ENCODE measurements at places on chromosomes 6 and 20.

- no peak for DNase-seq
These were observed 158.1 kb downstream of the CDH26 start for GRCh38 chr20:60116128-60116909.

DNA sequence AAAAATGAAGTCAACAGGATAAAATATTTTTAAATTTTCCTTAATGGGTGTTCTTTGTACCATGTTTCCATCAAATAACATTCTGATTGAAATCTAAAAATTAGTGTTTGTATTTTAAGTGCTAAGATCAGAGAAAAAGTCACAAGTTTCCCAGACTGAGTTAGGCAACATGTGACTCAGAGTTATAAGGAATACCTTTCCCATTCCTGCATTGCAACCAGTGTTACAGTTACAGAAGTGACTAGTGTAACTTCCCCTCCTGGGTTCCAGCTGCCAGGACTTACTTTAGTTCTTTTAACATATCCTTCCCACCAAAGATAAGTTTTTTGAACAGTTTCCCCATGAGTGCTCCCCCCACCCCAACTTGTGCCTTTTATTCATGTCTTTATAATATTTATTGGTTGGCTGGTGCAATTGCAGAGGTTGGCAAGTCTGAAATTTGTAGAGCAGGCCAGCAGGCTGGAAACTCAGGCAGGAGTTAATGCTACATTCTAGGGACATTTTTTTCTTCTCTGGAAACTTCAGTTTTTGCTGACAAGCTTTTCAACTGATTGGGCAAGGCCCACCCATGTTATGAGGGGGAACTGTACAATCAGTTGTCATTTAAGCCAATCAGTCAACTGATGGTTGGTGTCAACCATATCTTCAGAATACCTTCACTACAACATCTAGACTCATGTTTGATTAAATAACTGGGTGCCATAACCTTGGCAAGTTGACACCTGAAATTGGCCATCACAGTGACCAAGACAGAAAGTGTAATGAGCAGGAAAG, 22.9 kb upstream of the ESR1 start:
- DNase-seq = no peak

DNA sequence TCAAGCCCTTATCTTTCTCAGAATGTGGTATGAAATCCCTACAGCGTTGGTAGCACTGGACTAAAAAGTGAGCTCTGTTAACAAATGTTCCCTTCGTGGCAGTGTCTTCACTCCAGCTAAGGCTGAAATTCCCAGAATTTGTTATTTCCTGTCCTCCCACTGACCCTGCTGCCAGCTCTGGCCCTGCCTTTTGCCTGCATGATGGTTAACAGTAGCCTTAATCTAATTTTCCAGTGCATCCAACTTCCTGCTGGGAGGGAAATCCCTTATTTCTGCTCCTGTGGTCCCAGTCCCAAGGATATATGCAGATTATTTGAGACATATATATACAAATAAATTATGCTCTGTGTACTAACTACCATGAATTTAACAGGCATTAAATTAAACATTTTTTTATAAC, 157.2 kb upstream of the CARMIL1 start:
- no peak for DNase-seq

DNA sequence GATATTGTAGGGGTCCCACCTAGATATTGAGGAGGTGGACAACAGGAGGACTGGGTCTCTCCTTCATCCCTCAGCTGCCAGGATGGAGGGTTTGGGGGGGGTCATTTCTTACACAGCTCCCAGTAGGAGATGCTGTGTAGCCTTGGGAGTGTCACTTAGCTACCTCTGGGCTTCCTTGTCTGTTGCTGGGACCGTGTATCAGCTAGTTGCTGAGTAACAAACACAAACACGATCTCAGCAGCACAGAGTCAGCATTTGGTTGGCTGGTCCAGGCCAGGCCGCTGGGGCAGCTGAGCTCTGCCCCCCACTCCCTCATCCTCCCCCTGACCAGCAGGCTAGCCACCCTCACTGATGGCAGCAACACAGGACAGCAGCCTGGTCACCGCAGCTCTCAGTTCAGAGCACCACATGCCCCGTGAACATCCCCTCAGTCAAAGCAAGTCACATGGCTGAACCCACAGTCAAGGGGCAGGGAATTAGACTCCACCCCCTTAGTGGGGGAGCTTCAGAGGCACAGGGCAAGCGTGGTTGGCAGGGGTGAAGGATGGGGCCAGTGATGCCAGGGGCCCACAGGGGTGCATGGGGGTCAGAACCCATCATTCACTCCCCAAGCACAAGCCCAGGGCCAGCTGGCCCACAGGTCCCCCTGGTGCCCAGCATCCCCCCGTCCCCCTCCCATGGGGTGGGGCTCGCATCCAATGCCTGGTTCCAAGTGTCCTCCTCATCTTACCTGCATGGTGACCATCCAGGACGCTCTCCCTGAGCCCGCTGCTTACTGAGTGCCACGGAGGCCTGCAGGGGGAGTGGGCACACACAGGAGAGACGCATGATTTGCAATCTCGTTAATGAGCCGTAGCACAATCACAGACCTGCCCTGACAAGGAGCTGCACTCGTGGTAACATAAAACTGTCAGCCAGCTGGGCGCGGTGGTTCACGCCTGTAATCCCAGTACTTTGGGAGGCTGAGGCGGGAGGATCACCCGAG, 112.4 kb downstream of the TAF4 start:
- no peak for DNase-seq

- no peak for DNase-seq
These were observed 637.5 kb upstream of the MAN1A1 start for GRCh38 chr6:119986934-119987549.

Data from memory B cell (primary cell).